ENCODE measurements at places on chromosomes 4 and X.

- DNase-seq = no peak
Measured at GRCh38 chr4:74152836-74153235, 5.1 kb upstream of the MTHFD2L start.

DNA sequence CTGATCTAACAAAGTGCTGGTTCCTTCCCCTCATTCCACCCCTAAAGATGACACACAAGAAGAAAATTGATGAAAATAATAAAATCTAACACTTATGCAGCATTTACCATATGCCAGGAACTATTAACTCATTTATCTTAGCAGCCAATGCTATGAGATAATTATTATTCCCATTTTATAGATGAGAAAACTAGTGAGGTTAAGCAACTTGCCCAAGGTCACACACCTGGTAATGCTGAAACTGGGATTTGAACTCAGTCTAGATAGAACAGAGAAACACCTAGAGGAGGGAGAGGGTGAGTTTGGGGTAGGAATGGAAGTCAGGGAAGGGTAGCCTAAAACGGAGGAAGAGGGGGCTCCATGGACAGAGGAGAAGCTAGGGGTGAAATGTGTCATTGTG is 18.6 kb downstream of the RBMX start:
- no peak for DNase-seq

DNA sequence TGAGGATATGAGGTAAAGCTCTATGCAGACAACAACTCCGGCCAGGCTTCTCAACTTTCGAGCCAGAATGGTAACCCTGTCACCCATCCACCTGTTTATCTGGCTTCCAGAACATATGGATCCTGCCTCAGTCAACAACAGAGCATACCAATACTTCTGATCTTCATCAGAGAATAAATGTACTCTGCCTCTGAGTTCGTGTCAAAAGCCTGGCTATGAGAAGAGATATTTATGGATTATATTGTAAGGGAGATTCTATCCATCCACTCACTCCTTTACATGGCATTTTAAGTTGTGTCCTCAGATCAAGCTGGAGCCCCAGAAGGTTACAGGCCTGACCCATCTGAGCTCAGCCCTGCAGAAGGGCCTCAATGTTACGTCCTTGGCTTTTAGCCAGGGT is 9.8 kb upstream of the FOXO4 start:
- DNase-seq = no peak

DNA sequence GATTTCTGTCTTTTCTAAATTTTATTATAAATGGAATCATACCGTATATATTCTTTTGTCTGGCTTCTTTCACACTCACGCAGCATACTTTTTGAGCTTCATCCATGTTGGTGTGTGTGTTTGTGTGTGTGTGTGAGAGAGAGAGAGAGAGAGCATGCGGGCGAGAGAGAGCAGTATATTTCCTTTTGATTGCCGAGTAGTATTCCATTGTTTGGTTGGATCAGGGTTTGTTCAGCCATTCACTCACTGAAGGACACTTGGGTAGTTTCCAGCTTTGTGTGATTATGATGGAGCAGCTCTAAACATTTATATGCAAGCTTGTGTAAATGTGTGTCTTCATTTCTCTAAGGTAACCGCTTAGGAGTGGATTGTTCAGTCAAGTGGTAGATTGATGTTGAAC is 3.1 kb upstream of the L1CAM start:
- DNase-seq = no peak

GRCh38 chr4:182179105-182179504 is 64.1 kb upstream of the TENM3 start:
- no peak for DNase-seq

DNA sequence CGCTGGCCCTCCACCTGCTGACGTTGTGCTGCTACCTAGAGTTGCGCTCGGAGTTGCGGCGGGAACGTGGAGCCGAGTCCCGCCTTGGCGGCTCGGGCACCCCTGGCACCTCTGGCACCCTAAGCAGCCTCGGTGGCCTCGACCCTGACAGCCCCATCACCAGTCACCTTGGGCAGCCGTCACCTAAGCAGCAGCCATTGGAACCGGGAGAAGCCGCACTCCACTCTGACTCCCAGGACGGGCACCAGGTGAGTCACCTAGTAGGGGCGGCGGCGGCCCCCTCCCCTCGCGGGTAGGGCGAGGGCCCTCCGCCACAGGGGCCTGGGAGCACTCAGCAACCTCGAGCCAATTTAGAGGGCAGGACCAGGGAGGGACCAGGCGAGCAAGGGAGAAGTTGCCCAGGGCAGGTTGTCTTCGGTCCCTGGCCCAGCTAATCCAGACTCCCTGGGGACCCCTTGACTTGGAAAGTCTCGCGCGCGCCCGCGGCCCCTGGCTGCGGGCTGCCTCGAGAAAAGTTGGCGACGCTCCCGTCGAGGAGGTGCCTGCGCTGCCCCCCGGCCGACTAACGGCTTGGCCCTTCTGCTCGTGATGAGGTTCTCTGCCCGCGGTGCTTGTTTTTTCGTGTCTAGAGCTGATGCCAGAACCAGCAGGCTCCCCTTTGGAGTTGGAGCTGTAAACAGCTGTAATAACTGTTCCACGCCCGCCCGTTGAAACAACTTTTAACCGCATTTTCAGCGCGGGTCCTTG is 717 bp downstream of the EDA start:
- DNase-seq = no peak

GRCh38 chr4:162847945-162848549 is 318.6 kb downstream of the NAF1 start:
- no peak for DNase-seq

DNA sequence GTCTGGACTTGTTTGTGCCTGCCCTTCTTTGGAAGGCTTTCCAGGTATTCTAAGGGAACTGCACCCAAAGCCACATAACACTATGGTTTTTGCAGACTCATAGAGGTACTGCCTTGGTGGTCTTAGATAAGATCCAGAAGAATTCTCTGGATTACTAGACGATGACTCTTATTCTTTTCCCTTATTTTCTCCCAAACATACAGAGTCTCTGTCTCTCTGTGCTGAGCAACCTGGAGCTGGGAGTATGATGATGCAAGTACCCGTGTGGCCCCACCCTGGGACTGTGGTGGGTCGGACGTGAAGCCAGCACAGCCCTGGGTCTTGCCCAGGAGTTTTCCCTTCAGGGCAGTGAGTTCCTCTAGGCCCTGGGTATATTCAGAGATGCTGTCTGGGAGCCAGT is 1342.4 kb upstream of the TENM3 start:
- no peak for DNase-seq

- no peak for DNase-seq
Measured at GRCh38 chr4:120070196-120070595, 3.5 kb upstream of the MAD2L1 start.

DNA sequence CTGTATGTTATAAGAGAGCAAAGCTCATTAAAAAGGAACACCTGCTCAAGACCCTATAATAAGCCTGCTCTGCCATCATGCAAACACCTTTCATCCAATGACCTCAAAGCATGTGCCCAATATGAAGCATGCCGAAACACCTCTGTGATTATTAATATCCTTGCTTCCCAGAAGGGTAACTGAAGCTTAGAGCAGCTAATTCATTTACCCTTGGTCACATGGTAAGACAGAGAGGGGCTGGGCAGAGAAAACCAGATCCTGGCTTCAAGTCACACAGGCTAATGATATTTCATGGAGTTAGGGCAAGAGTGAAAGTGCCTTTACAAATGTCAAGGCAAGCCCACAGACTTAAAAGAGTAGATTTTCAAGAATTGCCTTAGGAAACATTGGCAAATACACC is 5.6 kb downstream of the AMOT start:
- DNase-seq = no peak

DNA sequence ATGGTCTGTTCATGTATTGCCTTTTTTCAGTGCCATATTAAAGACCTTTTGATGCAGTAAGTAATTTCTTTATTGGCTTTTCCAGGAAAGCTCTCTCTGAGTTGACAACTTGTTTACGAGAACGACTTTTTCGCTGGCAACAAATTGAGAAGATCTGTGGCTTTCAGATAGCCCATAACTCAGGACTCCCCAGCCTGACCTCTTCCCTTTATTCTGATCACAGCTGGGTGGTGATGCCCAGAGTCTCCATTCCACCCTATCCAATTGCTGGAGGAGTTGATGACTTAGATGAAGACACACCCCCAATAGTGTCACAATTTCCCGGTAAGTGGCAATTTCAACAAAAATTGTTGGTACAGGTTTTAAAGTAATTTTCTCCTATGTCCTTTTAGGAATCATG is 148.0 kb downstream of the STIM2 start:
- DNase-seq = no peak

- DNase-seq = no peak
Measured at GRCh38 chr4:76235407-76235806, 16.1 kb upstream of the FAM47E start.

- DNase-seq = no peak
Measured at GRCh38 chrX:97210501-97210900, 326.8 kb downstream of the RPA4 start.

- no peak for DNase-seq
Measured at GRCh38 chrX:129782706-129783105, 3.0 kb downstream of the SASH3 start.

DNA sequence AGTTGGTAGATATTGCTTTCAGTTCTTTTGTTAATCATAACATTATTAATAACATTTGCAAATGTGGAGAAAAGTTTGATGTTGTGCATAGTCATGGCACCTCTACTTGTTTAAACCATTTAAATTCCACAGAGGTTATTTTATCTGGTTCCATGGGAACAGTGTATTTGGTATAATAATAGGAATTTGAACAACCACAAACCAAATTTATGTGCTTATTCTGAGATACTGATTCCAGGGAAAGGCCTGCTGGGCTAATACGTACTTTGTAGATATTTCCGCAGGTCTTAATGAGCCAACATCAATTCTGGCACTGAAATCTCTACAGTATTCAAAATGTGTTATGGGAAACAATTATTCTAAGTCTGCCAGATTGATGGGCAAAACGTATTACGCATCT is 319.0 kb downstream of the DKK2 start:
- no peak for DNase-seq

DNA sequence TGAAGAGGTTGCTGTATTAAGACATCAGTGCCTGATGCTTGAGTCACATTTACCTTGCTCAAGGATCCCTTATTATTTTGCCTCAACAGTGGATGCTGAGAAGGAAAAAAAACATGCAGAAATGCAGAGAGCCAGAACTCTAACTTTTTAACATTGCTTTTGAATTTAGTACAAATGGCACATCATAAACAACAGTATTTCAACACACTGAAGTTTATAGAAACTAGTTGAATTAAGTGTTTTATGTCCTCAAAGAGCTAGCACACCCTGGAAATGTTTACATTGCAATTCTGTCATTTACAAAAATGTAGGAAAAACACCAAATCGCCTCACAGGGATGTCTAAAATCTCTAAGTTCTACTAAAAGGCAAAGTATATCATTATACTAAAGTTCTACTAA is 69.5 kb upstream of the BLTP1 start:
- no peak for DNase-seq
